Activated CD4-positive, alpha-beta T cell treated with anti-CD3 and anti-CD28 coated beads, Interleukin-2, amount 50 U/mL, for 24 hours (primary cell): ENCODE measurements at places on chromosomes 11 and 22.

DNA sequence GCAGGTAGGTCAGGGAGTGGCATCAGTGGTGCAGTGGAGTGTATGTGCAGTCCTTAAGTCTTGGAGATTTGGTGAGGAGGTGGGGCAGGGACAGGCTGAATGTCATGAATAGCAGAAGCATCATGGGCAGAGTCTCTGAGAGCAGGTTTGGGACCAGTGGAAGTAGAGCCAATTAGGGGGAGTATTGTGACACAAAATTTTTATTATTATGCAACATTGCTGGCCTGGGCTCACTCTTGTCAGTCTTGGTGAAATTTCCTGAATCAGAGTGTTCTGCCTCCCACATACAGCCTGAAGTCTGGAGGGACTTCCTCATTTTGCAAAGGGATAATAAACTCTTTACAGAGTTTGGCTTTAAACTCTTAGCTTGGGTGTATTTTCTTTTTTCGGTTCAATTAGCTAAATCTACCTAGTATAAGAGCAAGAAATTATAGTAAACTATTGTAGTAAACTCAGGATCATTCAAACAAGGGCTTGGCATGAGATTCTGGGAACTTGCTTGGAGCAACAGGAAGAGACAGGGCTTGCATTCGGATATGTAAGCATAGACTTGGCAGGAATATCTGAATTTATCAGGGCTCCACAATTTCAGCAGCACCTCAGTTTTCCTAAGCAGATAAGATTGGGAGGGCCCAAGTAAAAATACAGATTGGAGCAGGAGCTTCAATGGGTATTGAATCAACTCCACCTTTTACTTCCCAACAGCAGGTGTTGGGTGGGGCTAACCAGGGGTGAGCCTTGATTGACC lies 67.7 kb downstream of the FDX1 start:
- DNase-seq: no peak

DNA sequence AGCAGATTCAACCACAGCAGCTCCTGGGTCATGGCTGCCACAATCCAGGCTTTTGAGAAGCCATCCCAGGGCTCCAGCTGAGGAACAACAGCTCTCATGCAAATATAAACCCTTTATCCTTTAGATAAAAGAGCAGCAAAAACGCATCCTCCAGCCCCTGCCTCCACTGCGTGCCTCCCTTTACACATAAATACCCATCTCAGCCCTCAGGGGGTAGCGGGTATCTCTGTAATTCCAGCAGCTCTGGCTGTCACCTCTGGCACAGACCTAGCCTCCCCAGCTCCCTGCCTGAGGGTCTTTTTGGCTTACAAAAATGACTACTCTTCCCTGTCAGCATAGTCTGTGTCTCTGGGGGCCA lies 21.6 kb downstream of the LMO1 start:
- DNase-seq: no peak

DNA sequence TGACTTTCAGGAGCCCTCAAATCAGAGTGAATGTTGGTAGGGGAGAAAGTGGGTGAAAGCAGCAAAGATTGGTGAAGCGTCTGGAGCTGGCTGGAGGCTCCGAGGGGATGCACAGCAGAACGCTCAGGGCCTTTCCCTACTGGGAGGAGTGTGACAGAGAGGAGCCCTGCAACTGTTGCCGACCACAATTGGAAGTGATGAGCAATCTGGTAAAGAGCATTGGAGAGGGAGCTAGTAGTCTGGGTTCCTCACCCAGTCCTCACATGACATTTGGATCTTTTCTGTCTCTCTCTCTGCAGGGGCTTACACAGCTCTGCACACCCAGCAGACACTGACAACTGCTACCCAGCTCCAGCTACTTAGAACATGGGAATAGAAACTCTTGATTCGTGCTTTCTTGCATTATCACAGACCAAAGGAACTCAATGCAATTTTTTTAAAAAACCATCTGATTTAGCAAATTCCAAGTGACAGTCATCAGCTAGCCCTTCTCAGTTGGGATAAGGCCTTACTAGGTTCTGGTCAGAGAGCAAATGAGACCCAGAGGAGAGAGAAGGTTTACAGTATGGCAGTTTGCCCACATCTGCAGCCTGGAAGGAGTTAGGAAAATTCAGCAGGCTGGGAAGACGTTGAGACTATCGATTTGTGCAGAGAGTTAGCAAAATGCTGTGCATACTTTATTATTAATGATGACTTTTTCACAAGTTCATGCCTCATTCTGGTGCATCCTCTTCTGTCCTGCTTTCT lies 278.0 kb upstream of the PLET1 start:
- no peak for DNase-seq

DNA sequence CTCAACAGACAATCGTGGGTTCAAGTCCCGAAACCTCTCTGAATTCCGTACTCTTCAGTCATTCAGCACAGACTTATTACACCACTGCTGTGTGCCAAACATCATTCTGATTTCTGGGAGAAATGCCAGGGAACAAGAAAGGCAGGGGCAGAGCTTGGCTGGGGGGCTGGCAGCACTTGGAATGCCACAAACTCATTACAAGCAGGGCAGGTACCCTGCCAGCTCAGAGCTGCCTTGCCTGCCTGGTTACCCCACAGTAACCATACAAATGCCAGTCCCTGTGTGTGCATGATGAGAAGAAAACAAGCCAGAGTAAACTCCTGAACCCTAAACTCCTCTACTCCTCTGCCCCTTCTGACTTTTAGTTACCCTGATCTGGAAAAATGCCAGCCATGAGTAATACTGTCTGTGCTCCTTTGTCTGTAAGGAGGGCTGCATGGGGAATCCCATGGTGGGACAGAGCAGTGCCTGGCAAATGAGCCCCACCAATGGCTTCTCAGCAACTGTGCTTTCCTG lies 6.9 kb upstream of the RAD9A start:
- DNase-seq: no peak

DNA sequence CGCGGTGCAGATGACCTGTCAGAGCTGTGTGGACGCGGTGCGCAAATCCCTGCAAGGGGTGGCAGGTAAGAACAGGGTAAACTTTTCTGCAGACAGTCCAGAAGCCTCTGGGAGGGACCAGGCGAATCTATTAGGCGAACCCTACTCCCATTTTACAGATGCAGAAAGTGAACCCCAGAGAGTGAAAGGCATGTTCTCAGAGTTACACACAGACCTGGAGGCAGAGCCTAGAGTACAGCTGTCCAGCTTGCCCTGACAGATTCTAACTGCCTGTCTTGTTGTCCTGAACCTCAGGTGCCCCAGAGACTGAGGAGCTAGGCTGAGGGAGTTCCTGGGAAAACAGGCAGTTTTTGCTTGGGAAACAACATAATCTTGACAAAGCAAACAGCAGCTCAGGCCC lies 665 bp downstream of the CCS start:
- no peak for DNase-seq

DNA sequence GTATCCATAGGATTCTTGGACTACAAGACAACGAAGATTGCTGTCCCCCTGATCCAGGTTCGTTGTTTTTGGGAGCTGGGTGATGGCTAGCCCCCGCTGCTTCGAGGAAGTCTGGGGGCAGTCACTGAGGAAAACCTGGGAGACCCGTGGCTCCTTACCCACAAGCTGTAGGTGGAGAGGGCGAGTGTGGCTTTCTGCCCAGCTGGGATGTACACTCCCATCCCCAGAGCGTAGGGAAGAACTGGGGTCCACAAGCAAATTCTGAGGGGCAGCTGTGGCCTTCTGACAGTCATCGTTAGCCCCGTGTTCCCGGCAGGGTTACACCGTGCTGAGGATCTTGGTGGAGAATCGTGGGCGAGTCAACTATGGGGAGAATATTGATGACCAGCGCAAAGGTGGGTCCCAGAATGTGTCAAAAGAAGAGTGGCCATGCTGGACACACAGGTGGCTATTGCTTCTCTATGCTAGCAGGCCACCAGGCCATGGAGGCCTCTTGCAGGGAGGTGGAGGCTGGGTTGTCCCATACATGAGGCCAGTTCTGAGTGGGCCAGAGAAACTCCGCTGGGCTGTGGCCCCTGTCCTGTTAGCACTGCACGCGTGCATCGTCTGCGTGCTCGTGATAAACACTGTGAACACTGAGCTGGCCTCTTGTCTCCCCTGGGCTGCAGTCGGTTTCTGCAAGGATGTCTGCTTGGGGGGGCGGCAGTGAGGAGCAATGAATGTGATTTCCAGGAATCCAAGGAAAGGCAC lies 39.8 kb downstream of the GLB1L2 start:
- no peak for DNase-seq

DNA sequence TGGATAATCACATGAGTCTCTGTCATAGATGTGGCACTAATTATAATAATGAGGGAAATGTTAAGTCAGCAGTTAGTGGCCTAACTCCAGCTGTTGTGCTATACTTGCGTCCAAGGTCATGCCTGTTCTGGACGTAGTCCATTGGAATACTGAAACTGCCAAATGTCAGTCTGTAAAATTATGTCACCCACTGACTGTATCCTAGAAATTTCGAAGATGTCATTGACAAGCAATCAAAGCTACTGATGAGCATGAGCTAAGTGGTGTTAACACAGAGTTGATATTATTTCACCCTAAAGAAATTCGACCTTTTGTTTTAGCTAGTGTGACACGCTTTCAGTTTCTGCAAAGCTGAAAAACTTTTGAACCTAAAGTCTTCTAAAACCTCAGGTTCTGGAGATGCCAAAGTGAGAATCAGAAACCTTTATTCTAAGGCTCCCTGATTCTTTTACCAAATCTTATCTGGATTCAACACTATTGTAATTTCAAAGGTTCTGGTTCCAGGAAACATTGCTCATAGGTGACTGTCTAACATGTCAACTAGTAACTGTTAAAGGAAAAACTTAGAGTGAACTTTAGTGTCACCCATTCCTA lies 14.9 kb upstream of the ME3 start:
- DNase-seq: no peak

DNA sequence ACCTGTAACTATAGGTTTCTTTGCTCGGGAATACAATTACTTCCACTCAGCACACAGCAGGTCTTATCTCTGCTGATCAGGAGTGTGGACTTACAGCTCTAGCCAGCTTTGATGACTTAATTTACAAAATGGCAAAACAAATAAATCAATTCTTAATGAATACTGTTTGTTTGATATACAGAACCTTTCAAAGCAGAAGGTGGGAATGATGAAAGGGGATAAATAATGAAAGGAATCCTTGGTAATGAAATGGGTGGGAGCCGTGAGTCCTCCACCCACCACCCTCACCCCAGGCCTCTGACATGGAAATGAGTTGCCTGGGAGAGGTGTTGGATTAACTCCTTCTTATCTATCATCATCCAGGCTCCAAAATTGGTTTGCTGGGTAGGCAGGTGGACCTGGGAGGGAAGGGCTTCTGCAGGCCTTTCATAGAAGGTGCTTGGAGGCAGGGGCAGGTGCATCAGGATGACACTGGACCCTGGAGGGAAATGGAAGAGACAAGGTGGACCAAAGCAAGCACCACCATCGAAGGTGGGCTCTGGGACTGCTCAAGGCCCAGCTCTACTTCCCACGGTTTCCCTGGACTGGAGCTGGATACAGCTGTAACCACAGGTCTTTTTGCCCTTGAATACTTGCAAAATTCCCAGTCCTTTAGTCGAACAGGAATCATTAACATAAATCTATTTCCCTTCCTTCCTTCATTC lies 23.0 kb downstream of the POU2AF1 start:
- DNase-seq: no peak

DNA sequence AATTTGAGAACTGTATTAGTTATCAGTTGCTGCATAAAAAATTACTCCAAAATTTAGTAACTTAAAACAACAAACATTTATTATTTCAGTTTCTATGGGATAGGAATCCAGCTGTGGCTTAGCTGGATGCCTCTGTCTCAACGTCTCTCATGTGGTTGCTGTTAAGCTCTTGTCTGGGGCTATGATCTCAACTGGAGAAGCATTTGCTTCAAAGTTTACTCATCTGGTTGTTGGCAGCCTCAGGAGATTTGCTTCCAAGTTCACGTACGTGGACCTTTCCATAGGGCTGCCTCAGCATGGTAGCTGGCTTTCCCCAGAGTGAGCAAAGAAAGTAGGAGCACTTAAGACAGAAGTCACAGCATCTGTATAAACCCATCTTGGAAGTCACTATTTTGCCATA lies 144.9 kb upstream of the SESN3 start:
- DNase-seq: no peak

DNA sequence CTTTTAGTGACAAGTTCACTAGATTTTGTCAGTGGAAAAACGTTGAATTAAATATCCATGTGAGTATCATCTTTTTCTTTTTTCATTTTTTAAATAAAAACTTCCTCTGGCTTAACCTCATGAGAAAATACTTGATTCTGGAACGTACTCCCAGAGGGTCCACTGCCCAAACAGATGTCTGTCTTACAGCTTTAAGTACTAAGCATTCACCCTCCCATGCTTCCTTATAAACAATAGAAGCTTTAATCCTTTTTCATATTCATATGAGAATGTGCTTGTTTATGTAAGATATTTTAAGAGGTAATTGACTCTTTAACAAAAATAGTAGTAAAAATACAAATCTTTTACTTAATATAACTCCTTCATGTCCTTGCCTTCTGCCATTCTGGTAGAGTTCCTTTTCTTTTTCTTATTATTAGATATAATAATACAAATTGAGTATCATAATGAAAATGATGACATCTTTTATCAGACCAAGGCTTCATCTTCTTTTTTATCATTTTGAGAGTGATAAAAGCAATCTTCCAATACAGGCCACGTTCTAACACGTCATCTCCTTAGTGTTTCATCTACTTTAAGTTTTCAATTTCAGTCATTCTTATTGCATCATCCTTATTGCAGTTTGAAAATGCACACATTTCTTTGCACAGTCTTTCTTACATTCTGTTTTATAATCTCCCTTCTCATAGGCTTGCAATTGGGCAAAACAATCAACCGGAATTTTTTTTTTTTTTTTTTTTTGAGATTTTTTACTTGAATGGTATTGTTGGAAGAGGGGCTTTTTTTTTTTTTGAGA lies 69.5 kb upstream of the MYO18B start:
- no peak for DNase-seq

- DNase-seq: no peak
These were observed 43.2 kb downstream of the CD82 start for GRCh38 chr11:44608651-44608990.

- no peak for DNase-seq
These were observed 5.6 kb downstream of the DYNC2H1 start for GRCh38 chr11:103114836-103115235.

- no peak for DNase-seq
These were observed 65.3 kb upstream of the MS4A8 start for GRCh38 chr11:60634126-60634525.

DNA sequence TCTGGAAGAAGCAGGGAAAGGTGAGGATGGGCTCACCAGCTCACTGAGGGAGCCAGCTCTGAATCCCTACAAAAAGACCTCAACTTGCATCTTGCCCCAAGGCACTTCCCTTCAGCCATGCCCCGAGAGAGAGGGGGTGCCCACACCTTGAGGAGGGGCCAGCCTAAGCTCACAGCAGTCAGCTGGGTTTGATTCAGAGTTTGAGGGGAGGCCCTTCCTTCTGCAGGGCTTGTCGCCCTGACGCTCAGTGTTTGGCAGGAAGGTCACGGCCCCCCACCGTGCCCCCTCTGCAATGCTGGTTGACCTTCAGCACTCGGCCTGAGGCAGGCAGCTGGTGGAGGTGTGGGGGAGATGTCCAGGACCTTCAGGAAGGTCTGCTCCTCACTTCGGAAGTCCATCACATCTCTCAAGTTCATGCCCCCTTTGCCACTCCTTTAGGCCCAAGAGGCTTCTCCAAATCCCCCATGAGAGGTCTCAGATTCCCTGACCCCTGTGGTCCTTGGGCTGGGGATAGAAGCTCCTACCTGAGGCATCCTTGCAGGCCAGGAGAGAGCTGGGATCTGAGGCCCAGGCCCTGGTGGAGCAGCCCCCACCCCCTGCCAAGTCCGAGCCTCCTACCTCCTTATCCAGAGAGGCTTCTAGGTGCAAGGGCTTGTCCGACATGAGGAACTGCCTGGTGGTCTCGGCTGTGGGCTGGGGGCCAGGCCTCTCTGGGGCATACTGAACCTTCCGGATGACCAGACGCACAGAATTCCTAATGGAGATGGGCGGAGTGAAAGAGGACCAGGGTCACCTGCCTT lies 37.6 kb downstream of the TPBGL start:
- no peak for DNase-seq
